ENCODE measurements at places on chromosomes 6 and 20. TPM values are rescaled to one million over a fixed set of nuclear protein-coding genes. Genes with fewer than 3 reads are reported as not detected.

The COX4I2 gene
- not detected for total RNA-seq

- DNase-seq, result no peak
These were observed 250.3 kb downstream of the TTLL2 start for GRCh38 chr6:167575158-167575696.

GRCh38 chr6:149681209-149681608 is 32.7 kb upstream of the KATNA1 start:
- DNase-seq, result no peak

- DNase-seq, result no peak
These were observed 49.5 kb downstream of the KDM1B start for GRCh38 chr6:18204691-18205090.

- no peak for DNase-seq
These were observed 525 bp downstream of the PNRC1 start for GRCh38 chr6:89081129-89081422.

The SYNDIG1 gene
- 7.4 TPM for total RNA-seq

GRCh38 chr20:50555662-50556061 is 45.5 kb downstream of the PTPN1 start:
- no peak for DNase-seq

- no peak for DNase-seq
These were observed 33.7 kb downstream of the PYGB start for GRCh38 chr20:25281541-25281991.

DNA sequence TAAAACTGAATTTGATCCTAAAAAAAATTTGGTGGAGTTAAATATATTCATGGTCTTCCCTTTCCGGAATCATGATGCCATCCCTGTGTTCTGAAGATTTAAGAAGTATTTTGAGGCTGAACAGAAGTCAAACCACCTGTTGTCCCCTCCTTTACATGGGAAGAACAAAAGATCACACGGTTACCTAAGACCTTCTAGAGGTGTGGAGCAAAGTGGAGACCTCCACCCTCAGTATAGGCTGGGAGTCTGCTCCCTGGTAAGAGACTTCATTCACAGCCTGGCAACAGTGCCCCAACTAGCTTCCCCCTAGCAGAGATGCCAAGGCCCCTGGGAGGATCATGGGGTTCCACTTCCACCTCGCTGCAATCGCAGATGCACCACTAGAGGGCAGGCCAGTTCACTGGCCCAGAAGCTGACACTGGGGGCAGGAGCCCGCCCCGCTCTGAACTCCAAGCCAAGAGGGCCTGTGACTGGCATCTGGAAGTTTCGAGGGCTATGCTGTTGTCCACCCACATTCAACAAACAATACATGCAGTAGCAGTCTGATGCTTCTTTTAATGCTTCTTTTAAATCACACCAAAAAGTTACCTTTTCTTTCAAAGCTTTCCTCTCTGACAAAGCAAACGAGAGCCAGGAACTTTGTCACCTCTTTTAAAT is 19.5 kb upstream of the UBE2J1 start:
- DNase-seq, result peak; percentile 89

DNA sequence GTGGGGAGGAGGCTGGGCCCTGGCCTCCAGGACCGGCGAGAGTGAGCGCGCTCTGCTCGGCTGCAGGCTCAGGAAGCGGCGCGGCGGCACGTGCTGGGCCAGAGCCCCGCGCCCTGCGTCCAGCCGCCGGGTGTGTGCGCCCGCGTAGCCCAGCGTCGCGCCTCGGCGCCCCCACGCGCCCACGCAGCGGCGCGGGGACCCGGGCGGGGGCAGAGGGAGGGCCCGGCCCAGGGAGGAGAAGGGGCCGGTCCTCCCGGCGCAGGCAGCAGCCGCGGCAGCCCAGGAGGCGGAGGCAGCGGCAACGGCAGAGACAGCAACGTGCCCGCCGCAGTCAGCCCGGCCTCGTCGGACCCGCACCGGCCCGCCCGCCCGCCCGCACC is at the start of gene EYA2:
EYA2 (plus strand) TSS at position 265 of the 380 bp plus-strand sequence. CDS start 95,168 bp downstream, outside the sequence.
- peak; percentile 59 for DNase-seq

DNA sequence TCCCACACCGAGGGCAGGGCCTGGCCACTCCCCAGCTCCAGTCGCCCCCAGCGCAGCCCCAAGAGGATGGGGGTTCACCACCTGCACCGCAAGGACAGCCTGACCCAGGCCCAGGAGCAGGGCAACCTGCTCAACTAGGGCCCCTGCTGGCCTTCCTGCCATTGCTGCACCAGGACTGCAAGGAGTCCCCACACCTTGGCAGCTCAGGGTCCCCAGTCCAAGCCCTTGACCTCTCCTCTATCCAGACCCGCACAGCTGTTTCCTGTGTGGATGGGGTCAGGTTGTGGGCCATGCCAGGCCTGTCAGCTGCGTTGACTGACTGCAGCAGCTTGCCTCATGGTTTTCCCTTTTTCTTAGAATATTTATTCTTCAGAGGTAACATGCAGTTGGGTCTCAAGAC is 4.4 kb downstream of the LRRC73 start:
- peak; percentile 45 for DNase-seq

The POU5F1 gene
- total RNA-seq, result 3,419 TPM

DNA sequence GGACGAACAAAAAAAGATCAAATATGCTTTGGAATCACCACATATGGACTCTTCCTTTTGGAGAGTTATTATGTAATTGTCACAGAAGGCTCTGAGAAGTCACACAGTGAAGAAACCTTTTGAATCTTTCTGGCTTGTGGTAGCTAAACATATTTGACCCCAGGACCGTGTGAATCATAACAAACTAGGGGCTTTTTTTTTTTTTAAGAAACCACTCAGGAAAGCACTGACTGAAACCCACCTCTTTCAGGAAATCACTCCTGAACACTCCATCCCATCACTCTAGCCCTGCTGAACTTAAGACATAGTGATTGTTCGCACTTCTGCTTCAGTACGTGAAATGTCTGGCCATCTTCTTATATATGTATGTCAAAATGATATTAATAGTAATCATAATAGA is 495.9 kb upstream of the ARID1B start:
- DNase-seq, result no peak

- no peak for DNase-seq
These were observed 75.2 kb upstream of the ADGRF1 start for GRCh38 chr6:47117314-47117713.

- DNase-seq, result no peak
These were observed 100.9 kb downstream of the RCAN2 start for GRCh38 chr6:46390153-46390876.

DNA sequence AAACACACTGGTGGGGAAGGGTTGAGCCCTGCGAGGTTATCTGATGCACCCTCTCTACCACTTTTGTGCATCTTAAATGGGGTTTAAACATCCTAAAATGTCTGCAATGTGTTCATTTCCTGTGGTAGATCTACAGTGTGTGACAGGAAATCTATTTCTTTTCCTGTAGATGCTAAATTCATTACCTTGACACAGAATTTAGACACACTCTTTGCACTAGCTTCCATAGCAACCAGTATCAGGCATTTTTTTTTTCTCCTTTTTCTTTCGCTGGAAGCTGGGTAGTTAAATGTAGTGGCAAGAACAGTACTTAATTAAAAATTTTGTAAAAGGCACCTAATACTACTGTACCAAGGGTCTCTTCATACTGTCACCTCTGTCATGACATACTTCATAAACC is 141.1 kb downstream of the RFPL4B start:
- DNase-seq, result no peak

DNA sequence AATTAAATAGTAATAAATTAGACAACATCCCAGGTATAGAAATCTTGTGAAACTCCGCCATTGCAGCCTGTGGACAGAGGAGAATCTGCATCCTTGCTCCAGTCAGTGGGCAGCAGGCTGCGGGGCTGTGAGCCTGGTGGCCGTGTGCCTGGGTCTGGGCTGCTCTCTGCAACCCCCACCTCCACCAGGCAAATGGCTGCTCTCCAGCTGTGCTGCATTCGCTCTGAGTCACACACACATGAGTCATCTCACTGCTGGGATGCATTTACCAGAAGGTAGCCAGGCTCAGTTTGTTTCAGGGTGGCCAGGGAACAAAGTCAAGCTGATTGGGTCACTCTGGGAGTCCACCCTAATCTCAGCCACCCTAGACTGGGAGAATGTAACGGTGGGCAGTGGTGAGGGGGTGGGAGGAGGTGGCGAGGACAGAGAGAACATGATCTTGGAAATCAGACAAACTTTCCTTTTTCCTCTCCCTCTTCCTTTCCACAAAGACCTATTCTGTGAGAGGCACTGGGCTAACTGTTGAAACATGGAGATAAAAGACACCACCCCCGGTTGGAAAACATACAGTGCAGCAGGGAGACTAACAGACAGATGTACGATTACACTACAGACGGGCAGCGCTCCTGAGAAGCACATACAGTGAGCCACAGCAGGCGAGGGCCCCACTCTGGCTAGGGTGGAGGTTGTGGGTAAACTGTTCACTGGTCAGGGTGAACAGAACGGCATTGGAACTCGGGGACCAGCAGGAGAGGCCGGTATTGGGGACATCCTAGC is 59.2 kb downstream of the TRAM2 start:
- DNase-seq, result peak; percentile 80
